Thymus (tissue), 14 donors: ENCODE measurements at places on chromosomes 6 and 20. TPM values are rescaled to one million over a fixed set of nuclear protein-coding genes. Genes with fewer than 3 reads are reported as not detected.

The PSORS1C1 gene
- 2.0 TPM for polyA plus RNA-seq

The SNPH gene
- 2.2 TPM for polyA plus RNA-seq

The RUNX2 gene
- polyA plus RNA-seq = 7.1 TPM

The HLA-DQB2 gene
- 12.2 TPM for polyA plus RNA-seq

The ERVFRD-1 gene
- polyA plus RNA-seq = 0.02 TPM

The IL17F gene
- polyA plus RNA-seq = 0.96 TPM

The SIRPD gene
- polyA plus RNA-seq = 0.46 TPM

The CFB gene
- polyA plus RNA-seq = 41.0 TPM

The LY6G5B gene
- 6.5 TPM for polyA plus RNA-seq

The HSPA12B gene
- polyA plus RNA-seq = 2.3 TPM
